ENCODE measurements at places on chromosomes 1 and 21.

GRCh38 chr1:81238129-81238528 lies 562.6 kb upstream of the ADGRL2 start:
- no peaks in the 10 kb centered on the region for H3K4me1 ChIP-seq
- no peak overlapping the region for H3K27ac ChIP-seq
- no peak for DNase-seq
- no peak overlapping the region for H3K4me3 ChIP-seq
- no peaks in the 10 kb centered on the region for H3K36me3 ChIP-seq

- no peaks in the 10 kb centered on the region for H3K27me3 ChIP-seq
- H3K4me1 ChIP-seq: peaks cover 3% of the 10 kb centered on the region
- DNase-seq: no peak
- H3K4me3 ChIP-seq: no peak overlapping the region
- H3K36me3 ChIP-seq: no peaks in the 10 kb centered on the region
Measured at GRCh38 chr1:185603158-185603557, 131.0 kb upstream of the HMCN1 start.

DNA sequence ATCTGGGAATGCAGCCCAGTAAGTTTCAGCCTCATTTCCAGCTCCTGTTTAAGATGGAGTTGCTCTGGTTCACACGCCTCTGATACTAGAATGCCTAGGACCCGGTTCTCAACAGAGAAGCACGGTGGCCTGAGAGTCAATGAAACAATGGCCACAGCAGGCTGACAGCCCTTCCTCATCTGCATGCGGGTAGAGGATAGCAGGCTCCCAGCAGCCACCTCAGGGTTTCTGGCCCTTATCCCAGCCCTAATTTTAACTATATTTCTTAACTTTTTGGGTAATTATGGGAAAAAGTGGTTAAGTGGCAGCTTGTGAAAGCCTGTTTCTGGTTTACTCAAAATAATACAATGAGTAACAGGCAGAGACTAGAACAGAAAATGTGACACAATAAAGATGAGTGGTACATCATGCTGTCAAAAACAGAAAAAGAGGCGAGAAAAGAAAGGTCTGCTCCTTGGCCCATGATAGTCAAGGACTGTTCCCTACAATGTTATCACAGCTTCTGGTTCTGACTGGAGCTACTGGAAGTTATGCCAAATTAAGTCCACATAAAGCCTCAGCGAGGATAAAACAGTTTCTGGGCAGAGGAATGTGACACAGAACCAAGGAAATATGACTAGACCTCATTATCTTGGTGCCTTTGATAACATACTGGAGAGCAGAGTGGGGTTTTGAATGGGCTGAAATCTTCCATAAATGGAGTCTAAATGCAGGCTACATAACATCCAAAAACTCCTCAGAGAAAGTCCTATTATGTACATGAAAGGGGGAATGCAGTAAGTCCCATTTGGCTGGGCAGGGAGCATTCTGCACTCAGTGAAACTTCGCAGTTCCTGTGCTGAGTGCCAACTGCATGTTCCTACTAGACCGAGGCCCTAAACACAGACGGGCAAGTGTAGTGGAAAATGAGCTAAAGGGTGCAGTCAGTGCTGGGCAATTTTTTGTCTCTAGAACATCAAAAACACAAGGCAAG lies 92.1 kb downstream of the NIBAN1 start:
- DNase-seq: no peak
- peaks cover 7% of the 10 kb centered on the region for H3K36me3 ChIP-seq
- H3K27me3 ChIP-seq: no peaks in the 10 kb centered on the region
- peak overlapping the region; percentile 86 for H3K27ac ChIP-seq
- H3K4me3 ChIP-seq: no peak overlapping the region
- peaks cover 39% of the 10 kb centered on the region for H3K4me1 ChIP-seq

GRCh38 chr21:36260030-36260787 lies 59.8 kb upstream of the MORC3 start:
- H3K36me3 ChIP-seq: peaks cover 15% of the 10 kb centered on the region
- H3K27me3 ChIP-seq: no peaks in the 10 kb centered on the region
- H3K27ac ChIP-seq: peak overlapping the region; percentile 87
- peaks cover 24% of the 10 kb centered on the region for H3K4me1 ChIP-seq

- no peak overlapping the region for H3K4me3 ChIP-seq
- no peaks in the 10 kb centered on the region for H3K27me3 ChIP-seq
- DNase-seq: no peak
- H3K4me1 ChIP-seq: peaks cover 5% of the 10 kb centered on the region
Measured at GRCh38 chr1:244988521-244988920, 124.2 kb upstream of the HNRNPU start.

GRCh38 chr21:45827302-45827692 lies 154.3 kb upstream of the COL6A1 start:
- H3K4me1 ChIP-seq: peaks cover 8% of the 10 kb centered on the region
- H3K27me3 ChIP-seq: peaks cover 10% of the 10 kb centered on the region
- H3K27ac ChIP-seq: peak overlapping the region; percentile 88
- peak overlapping the region; percentile 59 for H3K4me3 ChIP-seq

- no peaks in the 10 kb centered on the region for H3K4me1 ChIP-seq
- H3K27ac ChIP-seq: no peak overlapping the region
- H3K27me3 ChIP-seq: peaks cover 26% of the 10 kb centered on the region
- no peaks in the 10 kb centered on the region for H3K36me3 ChIP-seq
Measured at GRCh38 chr1:183279835-183280234, 93.8 kb downstream of the LAMC2 start.

- peak overlapping the region; percentile 96 for H3K27ac ChIP-seq
- no peaks in the 10 kb centered on the region for H3K27me3 ChIP-seq
- DNase-seq: peak; percentile 69
- peak overlapping the region; percentile 98 for H3K4me3 ChIP-seq
- H3K36me3 ChIP-seq: no peaks in the 10 kb centered on the region
Measured at GRCh38 chr1:12619792-12620487, 1.9 kb upstream of the DHRS3 start.

DNA sequence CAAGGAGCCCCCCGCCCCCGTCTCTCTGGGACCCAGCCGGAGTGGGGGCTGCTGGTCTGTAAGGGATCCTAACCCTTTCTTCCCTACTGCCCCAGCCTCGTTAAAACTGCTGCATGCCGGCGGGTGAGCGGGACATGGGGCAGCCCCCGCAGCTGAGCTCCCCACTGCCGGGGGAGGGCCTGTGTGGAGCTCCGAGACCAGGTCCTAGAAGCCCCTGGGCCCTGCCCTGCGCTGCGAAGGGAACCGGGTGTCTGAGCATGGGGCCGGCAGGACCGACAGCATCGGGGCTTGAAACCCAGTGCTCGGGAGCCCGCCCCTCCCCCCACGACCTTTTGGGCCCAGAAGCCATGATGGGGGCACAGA lies 9.2 kb upstream of the COL6A1 start:
- H3K4me1 ChIP-seq: peaks cover 4% of the 10 kb centered on the region
- H3K27me3 ChIP-seq: peaks cover 10% of the 10 kb centered on the region
- H3K4me3 ChIP-seq: no peak overlapping the region
- no peak overlapping the region for H3K27ac ChIP-seq

DNA sequence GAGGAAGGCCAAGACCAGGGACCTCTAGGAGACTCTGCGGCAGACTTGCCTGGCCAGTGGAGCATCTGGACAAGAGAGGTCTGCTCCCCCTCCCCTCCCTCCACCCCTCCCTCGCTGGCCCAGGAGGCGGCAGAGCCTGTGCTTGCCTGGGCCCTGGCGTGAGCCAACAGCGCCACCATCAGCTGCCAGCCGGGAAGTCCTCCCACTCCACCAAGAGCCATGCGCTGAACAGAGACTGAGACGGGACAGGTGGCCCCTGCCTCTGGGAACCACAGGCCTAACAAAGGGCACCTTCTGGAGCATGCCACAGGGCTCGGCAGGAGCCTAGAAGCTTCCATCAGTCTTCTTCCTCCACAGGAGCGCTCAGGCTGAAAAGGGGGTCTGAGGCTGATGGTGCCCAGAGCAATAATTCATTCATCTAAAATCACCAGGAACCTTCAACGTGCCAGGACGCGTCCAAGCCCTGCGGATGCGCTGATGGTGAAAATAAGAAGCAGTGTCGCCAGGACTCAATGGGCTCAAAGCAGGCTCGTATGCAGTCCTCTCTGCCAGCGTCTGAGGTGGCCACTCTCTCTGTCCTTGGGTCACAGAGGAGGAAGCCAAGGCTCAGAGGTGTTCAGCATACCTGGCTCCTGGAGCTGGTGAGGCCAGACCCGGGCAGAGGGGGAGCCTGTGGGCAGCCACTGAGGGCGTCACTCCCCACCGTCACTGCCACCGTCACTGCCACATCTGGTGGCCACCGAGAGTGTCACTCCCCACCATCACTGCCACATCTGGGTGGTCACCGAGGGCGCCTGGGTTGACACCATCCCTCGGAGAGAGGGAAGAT lies 161.2 kb downstream of the NPHP4 start:
- H3K36me3 ChIP-seq: no peaks in the 10 kb centered on the region
- H3K27me3 ChIP-seq: peaks cover 12% of the 10 kb centered on the region
- peaks cover 2% of the 10 kb centered on the region for H3K4me1 ChIP-seq
- H3K27ac ChIP-seq: no peak overlapping the region

GRCh38 chr1:6294080-6294889 lies 33.4 kb upstream of the GPR153 start:
- peaks cover 10% of the 10 kb centered on the region for H3K4me1 ChIP-seq
- H3K27ac ChIP-seq: no peak overlapping the region
- H3K36me3 ChIP-seq: peaks cover 2% of the 10 kb centered on the region
- H3K4me3 ChIP-seq: no peak overlapping the region
- no peak for DNase-seq
- no peaks in the 10 kb centered on the region for H3K27me3 ChIP-seq

DNA sequence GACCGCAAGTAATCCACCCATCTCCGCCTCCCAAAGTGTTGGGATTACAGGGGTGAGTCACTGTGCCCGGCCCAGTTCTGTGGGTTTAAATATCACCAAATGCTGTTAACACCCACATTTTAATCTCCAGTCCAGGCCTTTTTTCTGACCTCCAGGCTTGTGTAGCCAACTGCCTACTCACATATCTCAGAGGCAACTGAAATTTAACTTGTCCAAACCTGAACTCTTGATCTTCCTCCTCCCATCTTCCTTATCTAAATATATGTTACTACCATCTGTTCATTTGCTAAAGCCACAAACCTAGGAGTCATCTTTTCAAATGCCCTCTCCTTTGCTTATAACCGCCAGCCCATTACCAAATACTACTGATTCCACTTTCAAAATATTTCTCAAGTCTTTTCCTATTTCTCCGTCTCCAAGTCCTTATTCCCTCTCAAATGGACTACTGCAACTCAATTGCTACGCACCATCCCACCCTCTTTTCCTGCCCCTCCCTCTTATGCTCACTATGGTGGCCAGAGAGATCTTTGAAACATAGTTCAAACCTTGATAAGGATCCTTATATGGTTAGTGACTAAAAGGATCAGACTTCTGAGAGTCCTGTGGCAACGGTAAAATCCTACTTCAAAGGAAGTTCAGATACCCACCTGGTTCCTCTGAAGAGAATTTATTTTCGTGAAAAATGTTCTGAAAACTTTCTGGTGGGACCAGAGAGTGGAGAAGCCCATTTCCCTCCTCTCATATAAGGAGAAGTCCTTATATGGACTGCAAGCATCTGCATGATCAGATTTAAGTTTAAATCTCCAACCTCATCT lies 78.5 kb upstream of the CDC42BPA start:
- peaks cover 3% of the 10 kb centered on the region for H3K4me1 ChIP-seq
- no peak overlapping the region for H3K27ac ChIP-seq
- no peak overlapping the region for H3K4me3 ChIP-seq
- peaks cover 24% of the 10 kb centered on the region for H3K27me3 ChIP-seq
- peaks cover 2% of the 10 kb centered on the region for H3K36me3 ChIP-seq

DNA sequence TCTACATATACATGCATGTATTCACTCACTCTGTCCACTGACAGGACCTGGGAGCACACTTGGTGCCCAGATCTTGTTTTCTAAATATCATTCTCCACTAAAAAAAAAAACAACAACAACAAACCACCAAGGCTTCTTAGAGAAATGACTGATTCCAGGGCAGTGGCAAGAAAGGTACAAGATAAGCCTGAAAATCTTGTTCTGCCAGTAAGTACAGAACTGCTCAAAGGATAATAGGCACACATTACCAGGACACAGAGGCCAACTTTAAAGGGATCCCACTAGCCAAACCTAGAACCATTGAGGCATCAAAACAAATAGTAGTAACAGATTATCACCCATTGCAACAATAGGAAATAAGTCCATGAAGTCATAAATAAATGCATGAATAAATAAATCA lies 10.7 kb downstream of the HSD11B1 start:
- no peak for DNase-seq
- H3K4me3 ChIP-seq: no peak overlapping the region
- peaks cover 6% of the 10 kb centered on the region for H3K36me3 ChIP-seq
- peaks cover 20% of the 10 kb centered on the region for H3K4me1 ChIP-seq

Data from T-helper 17 cell (primary cell).